Fibroblast of lung (primary cell): ENCODE measurements at places on chromosomes 13 and 19. TPM values are rescaled to one million over a fixed set of nuclear protein-coding genes. Genes with fewer than 3 reads are reported as not detected.
A peak's percentile ranks its signal among the peaks of the same experiment; 100 is the strongest.

Gene MTUS2
- total RNA-seq: not detected in 2 replicates

DNA sequence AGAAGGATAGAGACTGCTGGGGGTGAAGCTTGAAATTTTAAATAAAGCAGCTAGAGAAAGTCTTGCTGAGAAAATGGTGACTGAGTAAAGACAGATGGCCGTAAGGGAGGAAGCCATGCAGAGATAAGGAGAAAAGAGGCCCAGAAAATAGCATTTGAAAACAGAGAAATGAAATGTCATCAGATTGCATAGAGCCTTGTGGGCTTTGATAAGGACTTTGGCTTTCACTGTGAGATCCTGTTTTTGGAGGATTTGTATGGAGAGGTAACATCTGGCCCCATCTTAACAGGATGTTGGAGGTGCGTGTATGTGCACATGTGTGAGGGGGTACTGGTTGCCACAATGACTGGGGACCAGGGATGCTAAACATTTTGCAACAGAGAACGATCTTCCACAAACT is 19.5 kb upstream of the ATP8A2 start:
- H3K4me3 ChIP-seq: no peak overlapping the region
- H3K27ac ChIP-seq: no peak overlapping the region
- H3K4me1 ChIP-seq: no peaks in the 10 kb centered on the region
- H3K36me3 ChIP-seq: no peaks in the 10 kb centered on the region
- peaks cover 5% of the 10 kb centered on the region for H3K27me3 ChIP-seq

Gene PGLYRP1
- total RNA-seq: not detected in 2 replicates

GRCh38 chr19:4354897-4355296 is 11.5 kb downstream of the MPND start:
- H3K4me1 ChIP-seq: no peaks in the 10 kb centered on the region
- no peak overlapping the region for H3K27ac ChIP-seq
- no peak overlapping the region for H3K4me3 ChIP-seq

DNA sequence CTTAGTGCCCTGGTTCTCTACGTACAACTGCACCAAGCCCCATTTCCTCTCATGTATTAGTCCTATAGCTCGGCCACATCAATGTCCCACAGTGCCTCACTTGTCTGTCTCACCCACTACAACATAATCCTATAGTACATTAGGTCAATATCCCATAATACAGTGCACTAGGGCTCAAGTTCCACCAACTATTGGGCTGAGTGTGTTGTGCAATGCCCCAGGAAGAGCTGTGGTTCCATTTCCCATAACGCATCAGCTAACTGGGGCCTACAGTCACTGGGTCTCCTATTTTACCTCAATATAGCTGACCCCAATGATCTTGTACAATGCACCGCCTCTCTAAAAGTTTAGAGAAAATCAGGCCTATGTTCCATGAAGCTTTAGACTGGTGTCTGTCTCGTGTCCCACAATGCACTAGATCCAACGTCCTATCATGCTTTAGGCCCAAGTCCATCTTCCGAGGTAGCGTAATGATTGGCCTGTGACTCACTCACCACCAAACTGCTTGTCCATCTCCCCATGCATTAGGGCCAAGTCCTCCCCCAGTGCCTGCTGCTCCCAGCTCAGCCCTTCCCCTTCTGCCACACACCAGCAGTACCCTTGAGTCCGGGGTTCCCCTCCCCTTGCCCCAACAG is 21.8 kb downstream of the TSKS start:
- H3K27me3 ChIP-seq: no peaks in the 10 kb centered on the region
- H3K36me3 ChIP-seq: no peaks in the 10 kb centered on the region
- H3K27ac ChIP-seq: no peak overlapping the region
- H3K4me1 ChIP-seq: no peaks in the 10 kb centered on the region
- DNase-seq: no peak

DNA sequence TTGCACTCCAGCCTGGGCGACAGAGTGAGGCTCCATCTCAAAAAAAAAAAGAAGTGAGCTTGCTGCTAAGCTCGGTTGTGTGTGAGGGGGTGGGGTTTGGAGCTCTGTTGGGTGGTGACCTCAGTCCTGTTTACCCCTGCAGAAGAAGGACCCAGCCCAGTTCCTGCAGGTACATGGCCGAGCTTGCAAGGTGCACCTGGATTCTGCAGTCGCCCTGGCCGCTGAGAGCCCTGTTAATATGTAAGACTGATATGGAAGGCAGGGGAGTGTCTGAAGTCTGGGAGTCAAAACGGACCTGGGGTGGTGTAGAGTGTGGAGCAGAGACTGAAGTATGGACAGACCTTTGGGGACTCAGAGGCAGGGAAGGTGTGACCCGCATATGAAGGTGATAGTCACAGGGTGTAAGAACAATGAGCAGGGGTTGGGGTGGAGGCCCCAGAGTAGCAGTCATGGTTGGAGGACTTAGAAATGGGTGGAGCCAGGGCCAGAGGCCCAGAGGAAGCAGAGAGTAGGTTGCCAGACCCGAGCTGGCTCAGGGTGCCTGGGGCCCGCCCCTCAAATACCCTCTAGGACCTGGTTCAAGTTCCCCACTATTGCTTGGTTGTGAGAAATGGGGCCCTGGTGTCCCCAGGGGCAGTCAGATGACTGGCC is 13.2 kb downstream of the CLASRP start:
- no peak overlapping the region for H3K4me3 ChIP-seq
- no peak overlapping the region for H3K27ac ChIP-seq
- no peaks in the 10 kb centered on the region for H3K4me1 ChIP-seq
- DNase-seq: no peak

DNA sequence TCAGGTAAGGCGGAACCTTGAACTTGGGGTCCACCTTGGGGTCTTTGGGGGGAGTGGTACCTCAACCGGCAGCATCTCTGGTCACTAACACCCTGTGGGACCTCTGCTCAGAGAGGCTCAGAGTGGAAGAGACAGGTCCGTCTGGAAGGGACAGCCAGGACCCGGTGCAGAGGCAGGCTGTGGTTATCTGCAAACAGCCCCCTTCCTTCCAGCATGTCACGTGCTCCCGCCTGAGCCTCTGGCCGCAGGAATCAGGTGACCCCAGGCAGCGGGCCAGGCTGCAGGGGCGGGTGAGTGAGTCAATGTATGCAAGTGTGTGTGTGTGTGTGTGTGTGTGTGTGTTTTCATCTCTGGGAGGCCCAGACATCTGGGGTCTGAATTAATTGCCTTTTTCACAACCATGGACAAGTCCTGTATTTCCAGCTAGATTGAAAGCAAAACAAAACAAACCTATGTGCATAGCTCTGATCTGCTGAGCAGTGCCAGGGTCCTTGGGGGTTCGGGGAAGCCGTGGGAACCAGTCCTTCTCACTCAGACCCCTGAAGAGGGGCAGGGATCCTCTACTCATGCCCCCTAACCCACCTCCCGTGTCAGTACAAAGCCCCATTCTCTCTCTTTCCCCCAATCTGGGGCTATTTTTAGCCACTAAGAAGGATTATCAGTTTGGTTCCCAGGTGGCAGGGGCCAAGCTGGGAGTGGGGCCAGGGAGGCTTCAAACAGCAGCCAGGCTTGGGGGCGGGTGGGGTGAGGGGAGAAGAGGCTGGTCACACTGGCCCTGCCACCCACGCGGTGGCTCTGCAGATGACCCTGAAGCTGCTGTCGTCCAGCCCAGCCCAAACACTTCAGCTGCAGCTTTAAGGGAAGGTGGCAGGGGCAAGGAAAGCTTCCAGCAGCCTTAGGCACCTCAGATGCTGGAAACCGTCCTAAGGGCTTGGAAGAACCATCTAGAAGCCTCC is 31.4 kb downstream of the CERS4 start:
- no peak overlapping the region for H3K27ac ChIP-seq
- no peaks in the 10 kb centered on the region for H3K36me3 ChIP-seq
- peak; percentile 97 for DNase-seq

DNA sequence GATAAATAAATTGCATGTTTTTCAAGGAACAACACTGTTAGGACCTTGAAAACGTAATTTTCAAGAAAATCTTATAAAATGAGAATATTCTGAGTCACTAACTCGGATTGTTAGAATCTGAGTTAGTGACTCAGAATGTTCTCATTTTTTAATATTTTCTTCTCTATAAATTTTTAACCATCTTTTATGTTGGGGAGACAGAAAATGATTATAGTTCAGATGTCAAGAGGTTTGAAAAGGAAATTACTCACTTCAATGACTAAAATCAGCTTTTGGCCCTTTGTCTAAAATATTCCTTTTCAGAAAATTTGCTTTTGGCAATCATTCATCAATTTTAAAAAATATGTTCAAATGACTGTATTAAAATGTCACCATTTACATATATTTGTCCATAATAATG is 264.2 kb upstream of the EDNRB start:
- H3K36me3 ChIP-seq: no peaks in the 10 kb centered on the region
- no peak for DNase-seq
- no peak overlapping the region for H3K27ac ChIP-seq
- H3K4me3 ChIP-seq: no peak overlapping the region
- peaks cover 3% of the 10 kb centered on the region for H3K4me1 ChIP-seq
- no peaks in the 10 kb centered on the region for H3K27me3 ChIP-seq

DNA sequence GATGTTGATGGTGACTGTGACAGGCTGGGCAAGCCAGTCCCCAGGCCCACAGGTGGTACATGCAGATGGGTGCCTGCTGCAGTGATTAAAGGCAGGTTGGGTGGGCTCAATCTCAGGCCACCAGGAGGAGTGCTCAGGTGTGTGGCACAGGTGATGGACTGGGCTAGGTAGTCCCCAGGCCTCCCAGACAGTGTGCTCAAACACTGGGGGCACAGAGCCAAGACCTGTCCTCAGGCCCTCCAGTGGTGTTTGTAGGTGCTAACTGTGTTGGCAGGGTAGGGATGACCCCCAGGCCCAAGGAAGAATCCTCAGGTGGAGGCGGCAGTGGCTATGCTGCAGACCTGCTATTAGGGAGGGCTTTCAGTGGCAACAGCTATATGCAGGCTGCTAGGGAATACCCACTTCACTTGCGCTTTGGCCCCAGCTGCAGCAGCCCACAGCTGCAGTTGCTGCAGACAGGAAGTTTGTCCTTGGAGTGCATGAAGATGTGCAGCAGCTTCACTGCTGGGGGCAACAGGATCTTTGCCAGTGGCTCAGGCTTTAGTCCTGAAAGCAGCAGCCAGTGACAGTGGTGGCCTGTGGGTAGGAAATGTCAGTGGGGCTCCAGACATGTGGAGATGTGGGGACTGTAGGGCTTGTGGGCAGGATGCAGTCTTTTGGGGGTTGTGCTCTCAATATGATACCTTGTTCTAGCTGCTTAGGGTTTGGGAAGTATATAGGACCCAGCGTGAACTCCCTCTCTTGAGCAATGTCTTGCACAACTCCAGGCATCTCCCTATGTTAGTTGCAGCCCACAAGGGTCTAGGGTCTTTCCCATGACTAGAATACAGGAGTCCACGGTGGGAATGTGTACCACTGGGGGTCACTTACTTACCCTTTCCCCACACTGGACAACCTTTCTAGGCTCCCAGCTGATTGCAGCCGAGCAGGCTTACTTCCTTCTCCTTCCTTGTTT is 54.1 kb upstream of the MLNR start:
- peak; percentile 46 for DNase-seq
- no peak overlapping the region for H3K4me3 ChIP-seq
- H3K4me1 ChIP-seq: no peaks in the 10 kb centered on the region

- DNase-seq: no peak
- no peak overlapping the region for H3K27ac ChIP-seq
- H3K27me3 ChIP-seq: no peaks in the 10 kb centered on the region
- no peaks in the 10 kb centered on the region for H3K4me1 ChIP-seq
- no peak overlapping the region for H3K4me3 ChIP-seq
Measured at GRCh38 chr13:113969973-113970611, 3.8 kb downstream of the C13orf46 start.

DNA sequence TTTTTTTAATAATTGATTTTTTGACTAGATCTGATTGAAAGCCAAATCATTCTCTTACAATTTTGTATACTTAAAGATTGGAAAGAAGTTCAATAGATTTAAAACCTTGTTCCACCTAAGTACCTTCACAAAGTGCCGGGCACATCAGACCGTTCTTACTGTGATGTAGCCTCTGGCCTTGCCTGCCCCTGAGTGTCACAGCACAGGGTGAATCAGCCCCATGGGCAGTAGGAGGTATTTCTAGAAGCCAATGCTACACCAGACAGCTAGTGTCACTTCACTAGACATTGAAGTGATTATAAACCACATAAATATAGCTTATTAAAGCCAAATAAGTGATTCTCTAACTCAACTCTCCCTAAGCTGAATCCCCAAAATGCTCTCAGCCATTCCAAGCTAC is 131.3 kb downstream of the LACC1 start:
- no peaks in the 10 kb centered on the region for H3K27me3 ChIP-seq
- H3K4me1 ChIP-seq: no peaks in the 10 kb centered on the region
- DNase-seq: peak; percentile 55
- H3K27ac ChIP-seq: no peak overlapping the region
- H3K36me3 ChIP-seq: no peaks in the 10 kb centered on the region

Gene TMPRSS9
- under 0.01 TPM in 1 of 2 replicates, not detected in the other for total RNA-seq

GRCh38 chr13:74202129-74202813 is 68.1 kb upstream of the KLF12 start:
- no peak overlapping the region for H3K4me3 ChIP-seq
- no peaks in the 10 kb centered on the region for H3K27me3 ChIP-seq
- H3K27ac ChIP-seq: no peak overlapping the region
- peak; percentile 9 for DNase-seq

Gene MAB21L1
- 0.77 and 2.0 TPM in 2 replicates for total RNA-seq

Gene MAMSTR
- 0.51 and 0.99 TPM in 2 replicates for total RNA-seq

DNA sequence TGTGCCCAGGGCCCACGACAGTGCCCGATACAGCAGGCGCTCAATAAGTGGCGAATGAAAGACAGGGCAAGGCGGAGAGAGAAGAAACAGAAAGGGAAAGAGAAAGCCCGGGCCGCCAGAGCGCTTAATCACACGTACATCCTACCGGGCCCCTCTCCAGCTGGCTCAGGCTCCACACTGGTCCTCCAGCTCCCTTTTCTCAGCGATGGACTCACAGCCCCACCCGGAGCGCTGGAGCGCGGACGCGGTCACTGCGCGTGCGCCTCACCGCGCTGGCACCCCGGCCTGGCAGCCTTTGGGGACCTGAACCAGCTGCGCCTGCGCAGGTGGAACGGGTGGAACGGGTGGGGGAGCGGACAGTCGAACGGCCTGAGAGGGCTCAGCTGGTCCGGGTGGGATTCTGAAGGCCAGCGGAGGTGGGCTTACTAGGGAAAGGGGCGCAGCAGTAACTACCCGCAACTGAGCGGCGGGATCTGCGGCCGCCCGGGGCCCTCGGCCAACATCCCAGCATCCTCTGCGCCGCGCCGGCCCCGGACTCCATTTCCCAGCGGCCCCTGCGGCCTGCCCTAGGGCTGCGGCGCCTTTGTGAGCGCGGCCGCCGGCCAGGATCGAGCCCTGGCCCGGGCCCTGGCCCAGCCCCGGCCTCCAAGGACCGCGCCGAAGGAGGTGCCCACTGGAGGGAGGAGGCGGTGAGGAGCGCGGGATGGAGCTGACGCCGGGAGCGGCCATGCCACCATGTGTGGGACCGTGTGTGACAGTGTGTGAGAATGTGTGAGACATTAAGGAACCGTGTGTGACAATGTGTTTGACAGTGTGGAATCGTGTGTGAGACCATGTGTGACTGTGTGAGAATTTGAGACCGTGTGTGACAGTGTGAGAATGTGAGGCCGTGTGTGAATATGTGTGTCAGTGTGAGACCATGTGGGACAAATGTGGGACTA is at the start of gene ZNF583:
ZNF583 (plus strand) TSS at position 569 of the 941 bp plus-strand sequence. CDS start 2,783 bp downstream, outside the sequence.
- peak within 1 kb of the TSS; percentile 91 for H3K27ac ChIP-seq
- peak within 1 kb of the TSS; percentile 68 for H3K4me3 ChIP-seq
- no peaks in the 10 kb centered on the region for H3K36me3 ChIP-seq
- H3K27me3 ChIP-seq: no peaks in the 10 kb centered on the region

Gene CAMSAP3
- total RNA-seq: not detected in 2 replicates

GRCh38 chr13:54841682-54842081 is 1813.1 kb downstream of the OLFM4 start:
- no peaks in the 10 kb centered on the region for H3K4me1 ChIP-seq
- no peaks in the 10 kb centered on the region for H3K27me3 ChIP-seq
- H3K4me3 ChIP-seq: no peak overlapping the region
- DNase-seq: no peak

Gene CYP2S1
- total RNA-seq: 2.1 and 3.5 TPM in 2 replicates
